ENCODE measurements at places on chromosomes 7 and 10.
A peak's percentile ranks its signal among the peaks of the same experiment; 100 is the strongest.

GRCh38 chr10:43377424-43377883, 6.0 kb downstream of the FXYD4 start:
- no peaks in the 10 kb centered on the region for H3K27me3 ChIP-seq
- no peaks in the 10 kb centered on the region for H3K36me3 ChIP-seq
- peaks cover 12% of the 10 kb centered on the region for H3K4me1 ChIP-seq
- peak overlapping the region; percentile 32 for H3K27ac ChIP-seq
- no peak overlapping the region for H3K4me3 ChIP-seq

GRCh38 chr7:81036057-81036456, 117.2 kb upstream of the SEMA3C start:
- no peaks in the 10 kb centered on the region for H3K4me1 ChIP-seq
- no peak overlapping the region for H3K27ac ChIP-seq
- no peak for DNase-seq
- no peak overlapping the region for H3K4me3 ChIP-seq

DNA sequence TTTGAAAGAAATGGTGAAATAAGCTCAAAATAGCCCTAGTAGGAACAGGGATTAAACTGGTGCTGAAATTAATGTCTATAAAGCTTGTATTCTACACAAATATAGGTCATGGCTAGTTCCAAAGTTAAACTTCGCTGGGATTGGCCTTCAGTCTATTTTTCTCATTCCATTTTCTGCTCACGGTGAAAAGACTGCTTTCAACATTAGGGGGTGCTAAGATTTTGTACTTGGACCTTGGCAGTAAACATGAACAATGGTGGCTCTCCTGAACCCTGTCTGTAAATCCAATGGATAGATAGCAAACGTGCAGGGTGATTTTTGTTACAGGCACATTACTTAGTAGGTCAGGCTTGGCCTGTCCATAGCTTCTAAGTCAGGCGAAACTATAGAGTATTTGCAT, 36.0 kb upstream of the RSU1 start:
- H3K4me1 ChIP-seq, result peaks cover 7% of the 10 kb centered on the region
- H3K27me3 ChIP-seq, result no peaks in the 10 kb centered on the region
- H3K4me3 ChIP-seq, result no peak overlapping the region
- peaks cover 8% of the 10 kb centered on the region for H3K36me3 ChIP-seq

DNA sequence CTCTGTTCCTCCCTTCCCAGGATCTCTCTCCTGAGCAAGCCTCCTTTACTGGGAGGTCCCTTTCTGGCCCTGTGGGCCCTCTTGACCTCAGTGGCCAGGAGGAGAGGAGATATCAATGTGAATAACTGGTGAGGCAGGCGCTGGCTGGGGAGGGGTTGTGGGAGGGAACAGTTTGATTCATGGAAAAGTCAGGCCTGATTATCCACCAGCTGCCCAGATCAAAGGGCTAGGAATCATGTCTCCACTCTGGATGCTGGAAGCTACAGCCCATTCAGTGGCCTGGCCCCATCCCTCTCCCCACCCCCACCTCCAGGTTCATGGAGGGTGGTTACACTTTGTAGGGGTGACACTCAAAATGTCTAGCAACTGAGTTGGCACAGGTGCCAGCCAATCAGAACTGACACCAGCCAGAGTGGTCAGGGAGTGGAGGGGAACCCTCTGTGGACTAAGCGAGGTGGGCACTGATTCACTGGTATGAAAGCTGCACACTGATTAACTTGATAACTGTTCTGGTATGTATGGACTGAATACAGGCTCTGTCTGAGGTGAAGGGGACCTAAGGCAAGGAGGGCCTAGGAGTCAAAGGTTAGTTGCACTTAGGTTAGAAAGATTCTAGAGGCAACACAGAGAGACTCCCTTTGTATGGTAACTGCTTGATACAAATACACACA, 4.8 kb downstream of the PRRT4 start:
- H3K4me1 ChIP-seq, result peaks cover 14% of the 10 kb centered on the region
- DNase-seq, result no peak
- H3K27ac ChIP-seq, result no peak overlapping the region
- no peak overlapping the region for H3K4me3 ChIP-seq

DNA sequence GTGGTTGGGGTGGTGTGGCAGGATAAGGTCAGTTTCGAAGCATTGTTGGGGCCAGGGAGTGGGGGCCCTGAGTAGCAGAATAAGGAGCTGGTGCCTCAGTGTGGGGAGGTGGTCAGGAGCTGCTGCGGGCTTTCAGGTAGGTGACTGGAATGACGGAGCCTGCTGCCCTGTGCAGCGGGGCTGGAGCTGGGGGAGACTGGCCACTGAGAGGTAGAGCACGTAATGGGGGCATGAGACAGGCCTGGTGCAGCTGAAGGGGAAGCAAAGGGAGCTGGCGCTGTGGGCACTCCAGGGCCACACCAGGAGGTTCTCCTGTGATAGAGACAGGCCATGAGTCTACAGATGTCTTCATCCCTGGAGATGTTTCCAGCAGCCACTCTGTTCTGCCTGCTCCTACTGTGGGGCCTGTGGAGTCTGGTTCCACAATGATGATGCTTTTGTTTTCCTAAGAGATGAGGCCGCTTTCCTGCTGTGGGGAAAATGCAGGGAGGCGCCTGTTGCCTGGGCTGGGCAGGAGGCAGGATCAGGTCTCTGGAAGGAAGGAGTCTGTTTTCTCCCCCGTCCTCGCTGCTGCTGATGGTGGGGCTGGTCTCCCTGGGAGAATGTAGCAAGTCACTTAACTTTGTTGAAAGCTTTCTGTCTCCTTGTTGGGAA, 31.1 kb downstream of the NUB1 start:
- peaks cover 5% of the 10 kb centered on the region for H3K36me3 ChIP-seq
- peak overlapping the region; percentile 34 for H3K27ac ChIP-seq
- H3K27me3 ChIP-seq, result no peaks in the 10 kb centered on the region
- no peak for DNase-seq

GRCh38 chr7:40780460-40780859, 645.7 kb downstream of the SUGCT start:
- DNase-seq, result no peak
- H3K27ac ChIP-seq, result no peak overlapping the region
- no peaks in the 10 kb centered on the region for H3K4me1 ChIP-seq
- no peak overlapping the region for H3K4me3 ChIP-seq
- no peaks in the 10 kb centered on the region for H3K36me3 ChIP-seq
- H3K27me3 ChIP-seq, result no peaks in the 10 kb centered on the region

DNA sequence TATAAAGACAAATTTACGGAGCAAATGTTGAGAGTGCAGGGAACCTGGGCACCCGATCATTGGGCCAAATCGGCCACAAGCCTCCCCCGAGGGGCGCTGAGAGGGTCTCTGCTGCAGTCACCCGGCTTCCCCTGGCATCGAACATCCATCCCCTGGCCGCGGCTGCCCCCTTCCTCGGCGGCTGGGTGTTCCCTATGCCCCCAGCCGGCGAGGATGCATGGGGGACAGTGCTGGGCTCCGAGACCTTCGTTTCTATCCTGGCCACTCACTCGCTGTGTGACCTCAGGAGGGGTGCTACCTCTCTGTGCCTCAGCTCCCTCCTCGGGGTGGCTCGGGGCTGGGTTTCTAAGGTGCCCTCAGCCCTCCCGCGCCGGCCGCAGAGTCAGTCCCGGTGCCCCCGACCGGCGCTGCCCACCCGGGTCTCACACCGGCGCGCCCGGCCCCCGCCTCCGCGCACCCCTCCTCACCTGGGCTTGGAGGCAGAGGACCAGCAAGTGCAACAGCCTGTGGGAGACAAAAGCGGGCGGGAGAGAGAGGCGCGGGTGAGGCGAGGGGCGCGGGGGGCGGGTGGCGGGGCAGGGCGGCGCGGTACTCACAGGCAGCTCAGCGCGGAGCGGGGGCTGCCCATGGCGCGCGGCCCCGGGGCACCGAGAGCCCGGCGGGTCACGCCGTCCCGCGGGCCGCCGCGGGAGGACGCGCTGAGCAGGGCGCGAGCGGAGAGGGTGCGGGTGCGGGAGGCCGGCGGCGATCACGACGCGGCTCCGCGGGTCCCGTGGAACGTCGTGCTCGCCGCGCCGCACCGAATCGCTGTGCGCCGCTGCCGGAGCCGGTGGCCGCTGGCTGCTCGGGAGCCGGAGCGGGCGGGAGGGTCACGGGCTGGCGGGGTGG, at the start of gene FGF8:
FGF8 (minus strand) TSS at position 842 of the 888 bp plus-strand sequence; CDS start at position 628, 214 bp downstream.
- H3K36me3 ChIP-seq, result peaks cover 5% of the 10 kb centered on the region
- peaks cover 39% of the 10 kb centered on the region for H3K4me1 ChIP-seq
- peak within 1 kb of the TSS; percentile 91 for H3K4me3 ChIP-seq
- H3K27me3 ChIP-seq, result peaks cover 72% of the 10 kb centered on the region
- H3K27ac ChIP-seq, result no peak within 1 kb of the TSS
- no peak for DNase-seq

DNA sequence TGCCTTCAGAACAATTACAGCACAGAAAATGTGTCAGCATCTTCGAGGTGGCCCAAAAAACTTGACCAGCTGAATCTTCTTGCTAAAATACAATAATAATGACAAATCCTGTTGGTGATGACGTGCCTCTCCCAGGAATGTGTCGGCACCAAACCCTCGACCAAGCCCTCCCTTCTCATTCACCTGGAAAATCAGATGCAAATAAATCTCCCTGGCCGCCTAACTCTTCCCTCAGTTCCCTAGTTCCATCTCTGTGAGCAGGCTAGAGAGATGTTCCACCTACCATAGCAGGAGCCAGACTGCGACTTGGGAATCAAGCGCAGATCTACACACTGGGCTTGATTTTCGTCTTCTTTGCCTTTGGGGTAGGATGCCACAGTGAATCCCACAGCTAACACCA, 4.1 kb downstream of the PRSS1 start:
- DNase-seq, result no peak
- H3K27me3 ChIP-seq, result no peaks in the 10 kb centered on the region
- no peak overlapping the region for H3K4me3 ChIP-seq
- no peak overlapping the region for H3K27ac ChIP-seq

DNA sequence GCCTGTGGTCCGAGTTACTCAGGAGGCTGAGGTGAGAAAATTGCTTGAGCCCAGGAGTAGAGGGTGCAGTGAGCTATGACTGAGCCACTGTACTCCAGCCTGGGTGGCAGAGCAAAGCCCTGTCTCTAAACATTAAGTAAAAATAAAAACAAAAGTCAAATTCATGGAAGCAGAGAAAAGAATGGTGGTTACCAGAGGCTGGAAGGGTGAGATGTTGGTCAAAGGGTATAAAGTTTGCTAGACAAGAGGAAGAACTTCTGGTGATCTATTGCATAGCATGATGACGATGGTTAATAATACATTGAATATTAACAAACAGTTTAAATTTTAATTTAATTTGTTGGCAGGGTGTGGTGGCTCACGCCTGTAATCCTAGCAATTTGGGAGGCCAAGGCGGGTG, 68.1 kb downstream of the CRPPA start:
- H3K36me3 ChIP-seq, result no peaks in the 10 kb centered on the region
- H3K27me3 ChIP-seq, result no peaks in the 10 kb centered on the region
- H3K4me3 ChIP-seq, result no peak overlapping the region
- no peak for DNase-seq

- DNase-seq, result no peak
- H3K27me3 ChIP-seq, result no peaks in the 10 kb centered on the region
- peaks cover 8% of the 10 kb centered on the region for H3K36me3 ChIP-seq
- H3K27ac ChIP-seq, result peak overlapping the region; percentile 96
Measured at GRCh38 chr10:72105710-72106109, 17.4 kb upstream of the SPOCK2 start.

GRCh38 chr10:19767876-19768275, 48.4 kb upstream of the PLXDC2 start:
- no peaks in the 10 kb centered on the region for H3K36me3 ChIP-seq
- H3K4me1 ChIP-seq, result no peaks in the 10 kb centered on the region
- DNase-seq, result no peak
- no peak overlapping the region for H3K27ac ChIP-seq
- H3K4me3 ChIP-seq, result no peak overlapping the region
- no peaks in the 10 kb centered on the region for H3K27me3 ChIP-seq

GRCh38 chr7:7720193-7720592, 1.8 kb upstream of the RPA3 start:
- no peak for DNase-seq
- no peak overlapping the region for H3K27ac ChIP-seq
